Activated naive CD8-positive, alpha-beta T cell treated with anti-CD3 and anti-CD28 coated beads for 36 hours (primary cell): ENCODE measurements at places on chromosomes 16 and 17. TPM values are rescaled to one million over a fixed set of nuclear protein-coding genes. Genes with fewer than 3 reads are reported as not detected.
A peak's percentile ranks its signal among the peaks of the same experiment; 100 is the strongest.

- no peaks in the 10 kb centered on the region for H3K27me3 ChIP-seq
- peak overlapping the region; percentile 89 for H3K4me3 ChIP-seq
- peak; percentile 7 for DNase-seq
These were observed 123.8 kb downstream of the GOSR1 start for GRCh38 chr17:30600830-30601494.

- no peak overlapping the region for H3K4me3 ChIP-seq
- H3K4me1 ChIP-seq = peaks cover 6% of the 10 kb centered on the region
- H3K27ac ChIP-seq = no peak overlapping the region
These were observed 77.9 kb downstream of the GOSR1 start for GRCh38 chr17:30554839-30555751.

DNA sequence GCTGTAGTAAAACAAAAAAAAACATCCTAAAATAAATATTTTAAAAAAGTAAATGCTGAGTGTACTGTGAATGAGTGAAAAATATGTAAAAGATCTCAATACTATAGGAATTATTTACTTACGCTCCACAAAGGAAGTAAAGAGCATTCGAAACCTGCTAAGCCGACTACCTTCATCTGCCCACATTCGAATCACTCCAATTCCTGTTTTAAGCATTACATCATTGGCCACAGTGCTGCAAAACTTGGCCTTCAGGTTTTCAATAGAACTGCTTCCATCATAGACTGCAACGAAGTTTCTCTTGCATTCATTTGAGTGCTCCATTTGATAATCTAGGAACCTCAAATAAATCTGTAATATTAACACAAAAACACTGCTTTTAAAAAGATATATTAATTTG lies 34.4 kb downstream of the NETO2 start:
- no peak overlapping the region for H3K27ac ChIP-seq
- no peak for DNase-seq
- H3K27me3 ChIP-seq = no peaks in the 10 kb centered on the region
- peaks cover 10% of the 10 kb centered on the region for H3K4me1 ChIP-seq

- H3K4me1 ChIP-seq = no peaks in the 10 kb centered on the region
- DNase-seq = no peak
- H3K27ac ChIP-seq = no peak overlapping the region
These were observed 486 bp downstream of the SYT17 start for GRCh38 chr16:19168371-19169081.

DNA sequence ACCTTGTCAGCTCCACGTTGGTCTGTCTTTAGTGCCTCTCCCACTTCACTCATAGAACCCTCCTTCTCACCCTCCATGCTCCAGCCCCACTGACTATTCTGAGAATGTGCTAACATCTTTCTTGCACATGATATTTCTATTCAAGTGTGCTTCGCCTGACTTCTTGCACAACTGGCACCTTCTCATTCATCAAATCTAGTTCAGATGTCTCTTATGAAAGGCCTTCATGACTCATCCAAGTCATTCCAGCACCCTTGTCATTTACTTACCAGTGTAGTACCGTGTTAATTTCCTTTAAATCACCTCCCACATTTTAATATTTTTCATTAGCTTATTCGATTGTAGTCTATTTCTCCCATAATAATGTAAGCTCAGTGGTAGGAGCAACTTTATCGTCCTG lies 197.8 kb upstream of the PIRT start:
- H3K27ac ChIP-seq = no peak overlapping the region
- no peaks in the 10 kb centered on the region for H3K27me3 ChIP-seq
- DNase-seq = no peak
- no peak overlapping the region for H3K4me3 ChIP-seq
- H3K4me1 ChIP-seq = no peaks in the 10 kb centered on the region

DNA sequence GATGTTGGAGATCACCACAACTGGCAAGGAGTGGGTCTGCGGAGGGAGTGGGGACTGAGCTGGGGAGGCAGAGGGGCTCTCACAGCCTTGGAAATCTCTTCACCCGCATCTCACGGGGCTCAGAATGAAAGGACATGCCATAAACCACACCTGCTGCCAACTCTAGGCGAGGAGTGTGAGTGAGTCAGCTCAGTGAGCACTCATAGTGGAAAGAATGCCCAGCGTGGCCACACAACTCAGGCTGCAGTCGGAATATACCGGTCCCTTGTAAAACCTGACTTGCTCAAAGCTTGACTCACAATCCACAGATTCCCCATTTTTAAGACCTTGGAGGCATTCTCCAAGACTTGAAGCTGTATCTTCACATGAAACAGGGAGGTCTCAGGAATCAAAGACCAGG lies 36.7 kb downstream of the STAT5A start:
- no peak overlapping the region for H3K4me3 ChIP-seq
- H3K36me3 ChIP-seq = peaks cover 54% of the 10 kb centered on the region
- peaks cover 31% of the 10 kb centered on the region for H3K4me1 ChIP-seq
- H3K27ac ChIP-seq = peak overlapping the region; percentile 29

GRCh38 chr17:51000835-51001638 lies 119.6 kb downstream of the SPAG9 start:
- no peak for DNase-seq
- no peak overlapping the region for H3K4me3 ChIP-seq
- H3K36me3 ChIP-seq = peaks cover 10% of the 10 kb centered on the region

- DNase-seq = no peak
- no peaks in the 10 kb centered on the region for H3K36me3 ChIP-seq
- H3K27ac ChIP-seq = no peak overlapping the region
- peaks cover 5% of the 10 kb centered on the region for H3K27me3 ChIP-seq
These were observed 47.6 kb upstream of the LYRM9 start for GRCh38 chr17:27940503-27941428.

GRCh38 chr17:33888455-33888854 lies 366.6 kb upstream of the CCL2 start:
- H3K27ac ChIP-seq = no peak overlapping the region
- H3K4me1 ChIP-seq = no peaks in the 10 kb centered on the region
- H3K4me3 ChIP-seq = no peak overlapping the region
- H3K36me3 ChIP-seq = no peaks in the 10 kb centered on the region

DNA sequence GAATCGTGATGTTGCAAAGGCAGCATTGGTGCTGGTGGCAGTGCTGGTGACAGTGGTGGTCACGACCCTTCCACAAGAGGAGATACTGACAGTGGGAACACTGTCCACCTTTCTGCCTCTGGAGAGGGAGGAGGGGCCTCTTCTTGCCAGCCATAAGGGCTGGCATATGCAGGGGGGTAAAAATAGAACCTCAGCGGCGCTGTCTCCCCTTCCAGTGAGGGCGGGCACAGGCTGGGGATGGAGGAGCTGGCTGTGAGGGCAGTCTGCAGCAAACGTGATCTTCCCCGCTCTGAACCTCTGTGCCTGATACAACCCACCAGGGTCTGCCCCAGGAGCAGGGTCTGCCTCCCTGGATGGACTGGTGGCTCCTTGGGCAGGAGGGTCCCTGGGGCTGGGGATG lies 3.4 kb downstream of the RAP1GAP2 start:
- H3K4me3 ChIP-seq = no peak overlapping the region
- peaks cover 3% of the 10 kb centered on the region for H3K36me3 ChIP-seq
- peaks cover 41% of the 10 kb centered on the region for H3K27me3 ChIP-seq
- H3K27ac ChIP-seq = no peak overlapping the region
- peaks cover 31% of the 10 kb centered on the region for H3K4me1 ChIP-seq

GRCh38 chr17:71735893-71736292 lies 384.9 kb upstream of the SOX9 start:
- H3K4me1 ChIP-seq = no peaks in the 10 kb centered on the region

The KRT31 gene
- total RNA-seq = not detected

The HBM gene
- not detected for total RNA-seq

The ADPRM gene
- 13.2 TPM for total RNA-seq

The DOC2A gene
- 1.4 TPM for total RNA-seq
